Activated T-helper 1 cell treated with anti-CD3 and anti-CD28 coated beads, Interleukin-12 subunit alpha, Interleukin-12 subunit beta, Interleukin-2, Interleukin-4 antibody, amounts not matched to agents 30 ng/mL and 10 ng/mL and 1 ng/mL, durations not matched to agents 14 hours and 24 hours and 36 hours (primary cell): ENCODE measurements at places on chromosomes 7 and 10. TPM values are rescaled to one million over a fixed set of nuclear protein-coding genes. Genes with fewer than 3 reads are reported as not detected.

The CACNB2 gene
- 0.13 TPM in 1 of 2 replicates, not detected in the other for total RNA-seq

The MCM10 gene
- total RNA-seq = 104 and 106 TPM in 2 replicates

The GIGYF1 gene
- total RNA-seq = 49.1 and 53.8 TPM in 2 replicates

The PDZD8 gene
- total RNA-seq = 20.2 and 24.5 TPM in 2 replicates

The GPER1 gene
- total RNA-seq = not detected in 2 replicates

The SEMA3C gene
- total RNA-seq = not detected in 2 replicates

The PLEKHS1 gene
- total RNA-seq = 0.05 and 0.07 TPM in 2 replicates

The LIMK1 gene
- 24.3 and 25.2 TPM in 2 replicates for total RNA-seq

The HOXA3 gene
- not detected in 2 replicates for total RNA-seq

The LRIT1 gene
- not detected in 2 replicates for total RNA-seq

The FGFR2 gene
- total RNA-seq = not detected in 2 replicates

The C7orf33 gene
- total RNA-seq = not detected in 2 replicates

The NXPH1 gene
- not detected in 2 replicates for total RNA-seq

The THNSL1 gene
- 3.0 and 3.1 TPM in 2 replicates for total RNA-seq

The SLC26A5 gene
- total RNA-seq = not detected in 2 replicates

The SOSTDC1 gene
- total RNA-seq = not detected in 2 replicates

The ATG9B gene
- total RNA-seq = 4.7 and 6.3 TPM in 2 replicates

The FOXI2 gene
- not detected in 2 replicates for total RNA-seq

The LRMDA gene
- not detected in 2 replicates for total RNA-seq

The ASB10 gene
- total RNA-seq = not detected in 2 replicates

The OGDHL gene
- 1.2 and 2.8 TPM in 2 replicates for total RNA-seq

The SAP25 gene
- total RNA-seq = 9.1 and 11.2 TPM in 2 replicates

The LHFPL3 gene
- not detected in 2 replicates for total RNA-seq

The NUTM2D gene
- 1.5 and 2.2 TPM in 2 replicates for total RNA-seq

The NYAP1 gene
- total RNA-seq = 0.23 and 0.37 TPM in 2 replicates

The ACBD7 gene
- 2.3 and 2.7 TPM in 2 replicates for total RNA-seq

The CRYGN gene
- 0.22 TPM in 1 of 2 replicates, not detected in the other for total RNA-seq

The SLC26A4 gene
- total RNA-seq = 7.2 and 7.9 TPM in 2 replicates

The ACADSB gene
- total RNA-seq = 25.8 and 26.5 TPM in 2 replicates

The MOGAT3 gene
- total RNA-seq = not detected in 2 replicates

The TRIM74 gene
- total RNA-seq = 0.44 and 0.57 TPM in 2 replicates

The ACTR3C gene
- 8.2 and 9.8 TPM in 2 replicates for total RNA-seq

The PPP1R3A gene
- not detected in 2 replicates for total RNA-seq

The CALY gene
- not detected in 2 replicates for total RNA-seq

The PDE6C gene
- not detected in 2 replicates for total RNA-seq
